ENCODE measurements at places on chromosomes 12 and 14. TPM values are rescaled to one million over a fixed set of nuclear protein-coding genes. Genes with fewer than 3 reads are reported as not detected.

PTPRQ gene
- not detected for total RNA-seq

ADIPOR2 gene
- 55.0 TPM for total RNA-seq

PDE3A gene
- total RNA-seq: 2.4 TPM

SERPINA12 gene
- total RNA-seq: not detected

GALNT16 gene
- not detected for total RNA-seq

BATF gene
- total RNA-seq: 0.16 TPM

KCNMB4 gene
- 0.57 TPM for total RNA-seq

SSPN gene
- under 0.01 TPM for total RNA-seq

OR6C2 gene
- total RNA-seq: not detected

BMAL2 gene
- 21.5 TPM for total RNA-seq

FGF23 gene
- total RNA-seq: not detected

KRT80 gene
- 0.16 TPM for total RNA-seq

PRIMA1 gene
- total RNA-seq: not detected

CLEC2D gene
- 3.7 TPM for total RNA-seq

KRT79 gene
- not detected for total RNA-seq

ACSM4 gene
- total RNA-seq: not detected

CLEC9A gene
- total RNA-seq: not detected

IPO8 gene
- total RNA-seq: 84.6 TPM

KRT73 gene
- not detected for total RNA-seq

SRRM4 gene
- not detected for total RNA-seq

RERGL gene
- not detected for total RNA-seq

FGF6 gene
- not detected for total RNA-seq

FSCB gene
- total RNA-seq: not detected

RND1 gene
- total RNA-seq: 5.5 TPM

ADGRD1 gene
- total RNA-seq: 0.06 TPM

CAPS2 gene
- total RNA-seq: 1.0 TPM

PRKAG1 gene
- 38.8 TPM for total RNA-seq

POP5 gene
- 23.3 TPM for total RNA-seq

HVCN1 gene
- 1.3 TPM for total RNA-seq

SNX6 gene
- total RNA-seq: 85.8 TPM

KLRB1 gene
- total RNA-seq: not detected

SCN8A gene
- total RNA-seq: 0.76 TPM

KRT82 gene
- total RNA-seq: not detected

HOXC13 gene
- not detected for total RNA-seq

NKX2-1 gene
- total RNA-seq: not detected

VWF gene
- 1,726 TPM for total RNA-seq

MPHOSPH9 gene
- total RNA-seq: 31.1 TPM

FOXN4 gene
- not detected for total RNA-seq

HOMEZ gene
- 7.1 TPM for total RNA-seq

STRN3 gene
- 37.4 TPM for total RNA-seq

KERA gene
- not detected for total RNA-seq

PCED1B gene
- 0.32 TPM for total RNA-seq

POTEG gene
- not detected for total RNA-seq

PPP1CC gene
- total RNA-seq: 69.5 TPM

TAS2R42 gene
- total RNA-seq: not detected
